ENCODE measurements at places on chromosomes 5 and 9. TPM values are rescaled to one million over a fixed set of nuclear protein-coding genes. Genes with fewer than 3 reads are reported as not detected.

The MYOT gene
- not detected for total RNA-seq

- DNase-seq = no peak
Measured at GRCh38 chr5:177092178-177093081, 5.7 kb downstream of the FGFR4 start.

GRCh38 chr5:132225165-132226032, 2.3 kb downstream of the P4HA2 start:
- DNase-seq = peak; percentile 97

GRCh38 chr5:125408448-125409233, 662.2 kb upstream of the ZNF608 start:
- peak; percentile 81 for DNase-seq
